ENCODE measurements at places on chromosomes 7 and 10.

GRCh38 chr10:72784551-72785351 is 92.8 kb downstream of the MCU start:
- no peak for DNase-seq

GRCh38 chr7:76133839-76134238 is 67.9 kb upstream of the SRRM3 start:
- DNase-seq = no peak

- DNase-seq = no peak
Observed at GRCh38 chr10:76287856-76288255, 856.4 kb downstream of the LRMDA start.

GRCh38 chr10:132534391-132535064 is 3.1 kb upstream of the INPP5A start:
- no peak for DNase-seq

GRCh38 chr10:75034714-75035258 is 76.7 kb upstream of the SAMD8 start:
- DNase-seq = no peak

- no peak for DNase-seq
Observed at GRCh38 chr10:131848296-131848695, 52.5 kb upstream of the PPP2R2D start.

GRCh38 chr7:145735061-145735460 is 381.5 kb upstream of the CNTNAP2 start:
- DNase-seq = no peak

DNA sequence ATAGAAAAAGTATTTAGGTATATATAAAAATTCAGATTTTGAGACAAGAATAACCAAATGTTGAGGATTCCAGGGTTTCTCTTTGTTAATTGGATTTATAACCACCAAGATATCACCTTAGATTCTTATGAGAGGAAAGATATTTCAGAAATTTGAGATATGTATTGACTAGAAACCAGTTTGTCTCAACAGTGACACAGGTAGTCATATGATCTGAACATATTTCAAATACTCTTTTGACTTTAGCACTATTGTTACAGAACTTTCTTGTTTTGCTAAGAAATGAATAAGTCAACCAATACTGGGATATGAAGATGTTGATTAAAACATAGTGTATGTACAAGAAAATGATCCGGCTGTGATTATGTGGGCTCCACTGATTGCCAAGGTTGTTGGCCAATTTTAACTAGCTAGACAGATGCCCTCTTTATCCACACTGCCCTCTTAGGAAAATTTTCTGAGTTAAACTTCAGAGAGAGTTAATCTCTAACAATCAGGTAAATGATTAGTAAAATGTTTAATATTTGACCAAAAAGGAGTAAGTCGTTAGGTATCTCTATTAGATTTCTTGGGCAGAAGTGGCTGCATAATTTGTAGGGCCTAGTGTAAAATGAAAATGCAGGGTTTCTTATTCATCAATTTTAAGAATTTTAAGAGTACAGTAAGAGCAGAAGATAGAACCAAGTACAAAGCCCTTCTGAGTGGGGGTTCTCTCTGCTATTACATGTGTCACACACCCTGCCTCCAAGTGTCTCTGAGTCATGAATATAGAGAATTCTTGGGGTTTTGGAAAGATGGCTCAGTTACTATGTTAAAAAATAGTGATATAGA is 376.0 kb downstream of the TFEC start:
- no peak for DNase-seq

DNA sequence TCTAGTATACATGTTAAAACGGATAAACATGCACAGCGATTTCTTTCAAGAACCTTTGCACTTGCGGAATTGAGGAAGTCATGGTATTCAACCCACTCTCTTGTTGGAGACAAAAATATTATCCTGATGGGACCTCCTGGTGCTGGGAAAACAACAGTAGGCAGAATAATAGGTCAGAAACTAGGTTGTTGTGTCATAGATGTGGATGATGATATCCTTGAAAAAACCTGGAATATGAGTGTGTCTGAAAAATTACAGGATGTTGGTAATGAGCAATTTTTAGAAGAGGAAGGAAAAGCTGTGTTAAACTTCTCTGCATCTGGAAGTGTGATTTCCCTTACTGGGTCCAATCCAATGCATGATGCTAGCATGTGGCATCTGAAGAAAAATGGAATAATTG is 6.9 kb downstream of the THNSL1 start:
- no peak for DNase-seq

- DNase-seq = no peak
Observed at GRCh38 chr10:90787393-90788198, 70.2 kb downstream of the HTR7 start.

DNA sequence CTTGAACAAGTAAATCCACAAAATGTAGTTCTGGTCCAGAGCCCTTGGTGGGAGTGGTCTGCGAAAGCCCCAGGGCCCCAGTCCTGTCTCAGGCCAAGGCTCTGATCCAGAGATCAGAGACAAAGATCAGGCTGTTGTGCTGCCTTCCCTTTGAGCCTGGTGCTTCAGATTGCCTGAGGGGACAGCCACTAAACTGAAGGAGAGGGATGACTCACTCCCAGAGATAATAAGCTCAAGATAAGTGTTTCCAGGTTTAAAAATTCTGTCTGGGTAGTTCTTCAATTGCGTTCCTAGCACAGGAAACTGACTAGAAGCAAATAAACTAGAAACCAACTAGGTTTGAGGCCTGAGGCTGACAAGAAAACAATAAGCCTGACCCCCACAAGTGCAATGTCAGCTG is 190.2 kb downstream of the RAMP3 start:
- DNase-seq = no peak

GRCh38 chr10:23864631-23865147 is 344.2 kb upstream of the KIAA1217 start:
- no peak for DNase-seq

DNA sequence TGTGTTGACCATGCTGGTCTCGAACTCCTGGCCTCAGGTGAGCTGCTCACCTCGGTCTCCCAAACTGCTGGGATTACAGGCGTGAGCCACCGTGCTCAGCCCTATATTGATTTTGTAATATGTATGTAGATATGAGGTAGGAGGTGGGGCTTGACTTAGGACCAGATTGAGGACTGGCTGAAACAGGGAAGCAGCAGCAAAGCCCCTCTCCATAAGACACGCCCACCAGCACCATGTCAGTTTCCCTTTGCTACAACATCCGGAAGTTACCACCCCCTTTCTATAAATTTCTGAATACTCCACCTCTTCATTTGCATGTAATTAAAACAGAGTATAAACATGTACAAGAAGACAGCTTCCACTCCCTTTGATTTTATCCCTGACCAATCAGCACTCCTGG is 47.9 kb upstream of the MYL10 start:
- no peak for DNase-seq

- no peak for DNase-seq
Observed at GRCh38 chr7:96235281-96235680, 86.6 kb downstream of the SLC25A13 start.

GRCh38 chr7:29237489-29237888 is 42.9 kb downstream of the CHN2 start:
- DNase-seq = no peak

- DNase-seq = no peak
Observed at GRCh38 chr10:102603946-102604345, 40.3 kb upstream of the TRIM8 start.

- no peak for DNase-seq
Observed at GRCh38 chr7:51135576-51135975, 181.0 kb downstream of the COBL start.

DNA sequence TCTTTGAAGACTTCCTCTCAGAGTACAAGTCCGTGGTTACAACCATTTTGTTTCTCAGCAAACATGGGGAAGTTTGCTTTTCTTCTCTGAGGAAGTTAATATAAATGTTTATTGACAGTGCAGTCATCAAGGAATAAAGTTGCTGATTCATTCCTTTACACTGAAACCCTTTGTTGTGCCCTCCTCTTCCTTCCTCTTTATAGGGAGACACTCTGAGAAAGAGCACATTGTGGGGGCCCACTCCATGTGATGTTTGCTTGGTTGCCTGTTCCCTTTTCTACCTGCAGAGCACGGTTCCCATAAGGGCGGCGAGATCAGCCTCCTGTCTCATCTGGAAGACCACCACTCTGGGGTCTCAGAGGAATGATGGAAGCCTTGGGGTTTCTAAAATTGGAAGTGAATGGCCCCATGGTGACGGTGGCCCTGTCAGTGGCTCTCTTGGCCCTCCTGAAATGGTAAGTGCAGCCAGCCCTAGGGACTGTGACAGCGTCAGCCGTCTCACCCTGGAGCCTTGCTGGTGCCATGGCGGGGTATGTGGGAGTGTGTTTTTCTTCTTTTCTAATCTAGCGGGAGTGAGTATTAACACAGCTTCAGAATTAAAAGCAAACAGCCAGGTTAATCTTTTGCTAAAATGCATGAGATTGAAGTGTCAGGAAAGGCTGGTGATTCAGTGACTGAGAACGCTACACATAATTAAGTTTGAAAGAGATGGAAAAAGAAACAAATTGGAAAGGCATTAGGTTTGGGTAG is at the start of gene TBXAS1:
Gene TBXAS1 (plus strand): TSS at position 240 of the 750 bp plus-strand sequence. CDS start 127 bp downstream, at position 367.
- peak; percentile 1 for DNase-seq

DNA sequence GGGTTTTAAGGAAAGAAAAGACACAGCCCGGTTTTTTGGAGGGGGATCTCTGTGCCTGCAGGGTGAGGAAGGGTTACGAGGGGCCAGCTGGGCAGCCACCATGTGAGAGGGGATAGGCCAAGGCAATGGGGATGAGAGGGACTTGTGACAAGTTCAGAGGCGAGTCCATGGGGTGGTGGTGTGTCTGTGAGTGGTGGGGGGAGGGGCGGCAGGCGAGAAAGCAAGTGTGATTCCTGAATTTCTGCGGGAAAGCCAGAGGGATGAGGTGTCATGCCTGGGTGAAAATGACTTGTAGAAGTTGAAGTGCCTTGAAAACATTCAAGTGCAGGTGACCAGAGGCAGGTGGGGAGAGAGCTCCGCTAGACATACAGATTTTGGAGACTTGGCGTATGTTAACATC is 61.0 kb upstream of the RNF32 start:
- no peak for DNase-seq

DNA sequence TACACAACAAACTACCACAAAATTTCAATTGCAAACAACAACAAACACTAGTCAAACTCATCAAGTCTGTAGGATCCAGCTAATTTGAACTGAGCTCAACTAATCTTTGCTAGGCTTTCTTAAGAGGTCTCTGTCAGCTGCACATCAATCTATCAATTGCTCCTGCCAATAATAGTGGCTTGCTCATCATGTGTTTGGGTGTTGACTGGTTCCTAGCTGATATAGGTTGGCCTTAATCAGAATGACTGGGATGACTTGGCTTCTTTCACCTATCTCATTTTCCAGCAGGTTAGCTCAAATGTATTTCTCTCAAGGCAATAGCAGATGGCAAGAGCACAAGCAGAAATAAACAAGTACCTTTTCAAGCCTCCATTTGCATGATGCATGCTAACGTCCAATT is 370.3 kb upstream of the NFE2L3 start:
- no peak for DNase-seq

DNA sequence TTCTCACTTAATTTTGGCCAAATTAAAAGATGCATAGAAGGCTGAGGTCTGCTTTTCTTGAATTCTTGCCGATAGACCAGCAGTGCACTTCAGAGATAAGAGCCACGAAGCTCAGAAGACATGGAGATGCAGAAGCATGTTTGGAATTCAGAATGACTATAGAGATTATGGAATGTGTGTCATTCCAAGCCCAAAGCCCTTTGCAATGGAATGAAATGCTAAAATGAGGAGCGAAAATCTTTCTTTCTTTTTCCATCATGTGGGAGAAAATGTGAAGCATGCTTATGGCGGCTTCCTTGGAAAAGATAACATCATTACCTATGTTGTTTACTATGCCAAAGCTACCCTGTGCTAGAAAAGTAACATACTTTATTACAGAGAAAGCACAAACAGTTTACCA is 257.0 kb upstream of the RNF32 start:
- no peak for DNase-seq

DNA sequence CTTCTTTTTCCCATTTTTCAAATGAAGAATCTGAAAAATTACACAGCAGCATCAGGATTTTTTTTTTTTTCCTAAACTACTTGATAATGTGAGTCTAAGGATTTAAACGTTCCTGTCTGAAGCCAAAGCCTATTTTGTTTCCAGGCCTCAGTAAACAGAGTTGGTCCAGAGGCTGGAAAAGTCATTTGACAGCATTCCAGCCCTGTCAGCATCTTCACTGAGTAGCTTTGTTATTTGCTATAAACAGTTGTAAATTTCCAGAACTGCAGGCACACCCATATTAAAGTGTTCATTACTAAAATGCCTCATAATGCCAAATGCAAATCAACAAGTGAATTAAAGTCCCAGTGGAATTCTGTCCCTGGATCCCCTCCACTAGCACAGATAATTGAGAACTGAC is 35.5 kb upstream of the KMT2E start:
- no peak for DNase-seq

DNA sequence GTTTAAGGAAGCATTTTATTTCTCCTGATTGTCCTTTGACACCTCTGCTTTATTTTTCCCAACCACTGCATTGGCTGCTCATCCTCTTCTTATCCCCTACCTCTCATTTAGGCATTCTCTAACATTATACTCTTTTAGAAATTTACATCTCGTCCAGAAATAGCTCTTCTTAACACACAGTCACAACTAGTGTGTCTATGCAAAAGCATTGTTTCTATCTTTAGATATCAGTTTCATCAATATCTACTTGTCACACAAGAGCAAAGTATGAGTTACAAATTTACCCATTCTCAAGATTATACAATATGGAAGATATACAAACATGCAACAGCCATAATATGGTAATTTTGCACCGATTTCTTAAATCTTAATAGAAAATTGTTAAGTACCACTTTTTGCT is 35.7 kb upstream of the MDFIC start:
- DNase-seq = no peak

- no peak for DNase-seq
Observed at GRCh38 chr7:46360296-46360695, 439.2 kb upstream of the IGFBP3 start.

DNA sequence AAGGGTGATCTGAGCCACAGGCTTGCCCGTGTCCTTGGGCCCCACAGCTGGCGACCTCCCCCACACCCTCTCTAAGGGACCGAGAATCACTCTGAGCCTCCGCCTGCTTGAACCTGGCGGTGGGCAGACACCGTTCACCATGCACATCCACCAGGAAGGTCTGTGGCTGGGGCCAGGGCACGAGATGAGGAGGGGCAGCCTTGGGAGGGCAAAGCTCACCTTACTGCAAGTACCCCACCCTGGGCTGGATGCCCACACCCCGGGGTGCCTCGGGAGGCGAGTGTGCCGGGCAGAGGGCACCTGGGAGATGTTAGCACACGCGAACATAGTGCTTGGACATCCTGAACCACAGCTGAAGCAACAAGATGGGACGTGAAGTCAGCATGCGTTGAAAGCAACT is 211.9 kb downstream of the ELFN1 start:
- DNase-seq = no peak

GRCh38 chr10:104146882-104147281 is 24.9 kb downstream of the SFR1 start:
- DNase-seq = no peak

DNA sequence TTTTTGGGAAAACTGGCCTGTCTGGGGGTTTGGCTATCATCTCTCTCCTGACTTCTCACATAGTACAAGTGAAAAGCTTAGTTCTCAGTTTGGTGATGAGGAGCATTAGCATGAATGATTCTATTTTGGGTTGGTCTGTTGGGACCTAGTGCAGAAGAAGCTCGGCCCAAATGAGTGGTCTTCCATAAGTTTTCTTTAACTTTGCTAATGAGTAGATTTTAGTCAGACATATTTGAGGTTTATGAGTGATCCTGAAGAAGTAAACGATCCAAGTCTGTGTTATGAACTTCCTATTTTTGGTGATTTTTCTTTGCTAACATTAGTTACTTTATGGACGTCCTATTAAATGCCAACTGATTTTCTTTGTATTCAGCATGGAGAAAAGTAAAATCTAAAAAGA is 51.7 kb upstream of the CALD1 start:
- DNase-seq = no peak

- peak; percentile 15 for DNase-seq
Observed at GRCh38 chr10:98170249-98171117, 36.0 kb downstream of the R3HCC1L start.

Measured in stimulated activated CD4-positive, alpha-beta T cell treated with anti-CD3 and anti-CD28 coated beads, Interleukin-1b, Interleukin-23, amount 100 ng/mL, for 4 hours (primary cell).